ENCODE measurements at places on chromosomes 2 and 18. TPM values are rescaled to one million over a fixed set of nuclear protein-coding genes. Genes with fewer than 3 reads are reported as not detected.

The EFR3B gene
- 0.14 TPM for total RNA-seq

The TBC1D8 gene
- total RNA-seq, result 2.0 TPM

The RTP5 gene
- total RNA-seq, result 0.28 TPM

The CEBPZOS gene
- total RNA-seq, result 39.6 TPM

The CD8B2 gene
- not detected for total RNA-seq

Measured in CD4-positive, alpha-beta memory T cell (primary cell).